ENCODE measurements at places on chromosomes 6 and 20.

GRCh38 chr20:19688031-19688806, 69.8 kb upstream of the RIN2 start:
- no peak for DNase-seq

- no peak for DNase-seq
Measured at GRCh38 chr6:103872233-103872632, 987.5 kb downstream of the HACE1 start.

DNA sequence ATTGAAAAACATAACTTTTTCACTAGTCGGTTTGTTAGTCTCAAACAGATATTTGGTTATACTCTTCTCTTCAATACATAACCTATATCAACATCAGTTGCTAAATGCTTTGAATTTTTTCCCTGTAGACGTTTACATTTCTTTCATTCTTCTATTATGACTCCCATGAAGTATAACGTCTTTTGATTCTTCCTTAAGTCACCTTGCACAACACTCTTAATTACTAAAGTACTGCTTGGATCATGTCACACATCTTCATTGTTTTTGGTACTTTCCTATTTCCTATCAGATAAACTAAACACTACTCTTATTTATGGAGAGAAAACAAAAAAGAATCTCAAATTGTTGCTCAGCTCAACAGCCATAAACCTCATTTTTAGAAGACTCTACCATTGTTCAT, 23.0 kb upstream of the BMP5 start:
- no peak for DNase-seq

GRCh38 chr6:146410851-146411595, 132.6 kb upstream of the RAB32 start:
- DNase-seq = no peak

- no peak for DNase-seq
Measured at GRCh38 chr6:154157082-154157481, 118.0 kb downstream of the OPRM1 start.

GRCh38 chr6:113870917-113871316, 13.8 kb downstream of the MARCKS start:
- no peak for DNase-seq

GRCh38 chr6:166242888-166243287, 65.3 kb downstream of the PRR18 start:
- no peak for DNase-seq

DNA sequence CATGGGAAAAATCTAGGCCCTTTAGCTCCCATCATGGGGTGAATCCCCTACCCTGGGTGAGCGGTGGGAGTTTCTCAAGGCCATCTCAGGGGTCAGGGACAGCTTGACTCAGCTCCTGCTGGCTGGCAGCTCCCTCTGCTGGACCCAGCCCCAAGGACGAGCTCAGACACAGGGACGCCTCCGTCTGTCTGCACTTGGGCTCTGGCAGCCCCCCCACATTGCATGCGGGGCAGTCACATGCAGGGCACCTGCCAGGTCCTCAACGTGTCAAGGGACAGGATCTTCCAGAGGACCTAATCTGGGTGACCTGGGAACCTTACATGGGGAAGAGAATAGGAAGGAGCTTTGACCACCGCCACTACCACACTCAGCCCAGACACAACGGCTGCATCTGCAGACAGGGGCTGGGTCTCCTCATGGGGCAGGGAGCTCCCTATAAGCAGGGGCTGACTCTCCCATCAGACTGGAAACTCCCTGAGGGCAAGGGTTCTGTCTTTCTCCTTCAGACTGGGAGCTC, 173.4 kb downstream of the MRPL14 start:
- no peak for DNase-seq

- DNase-seq = no peak
Measured at GRCh38 chr6:45741437-45742171, 274.1 kb downstream of the CLIC5 start.

GRCh38 chr6:110636781-110637180, 160.4 kb upstream of the SLC22A16 start:
- DNase-seq = no peak

DNA sequence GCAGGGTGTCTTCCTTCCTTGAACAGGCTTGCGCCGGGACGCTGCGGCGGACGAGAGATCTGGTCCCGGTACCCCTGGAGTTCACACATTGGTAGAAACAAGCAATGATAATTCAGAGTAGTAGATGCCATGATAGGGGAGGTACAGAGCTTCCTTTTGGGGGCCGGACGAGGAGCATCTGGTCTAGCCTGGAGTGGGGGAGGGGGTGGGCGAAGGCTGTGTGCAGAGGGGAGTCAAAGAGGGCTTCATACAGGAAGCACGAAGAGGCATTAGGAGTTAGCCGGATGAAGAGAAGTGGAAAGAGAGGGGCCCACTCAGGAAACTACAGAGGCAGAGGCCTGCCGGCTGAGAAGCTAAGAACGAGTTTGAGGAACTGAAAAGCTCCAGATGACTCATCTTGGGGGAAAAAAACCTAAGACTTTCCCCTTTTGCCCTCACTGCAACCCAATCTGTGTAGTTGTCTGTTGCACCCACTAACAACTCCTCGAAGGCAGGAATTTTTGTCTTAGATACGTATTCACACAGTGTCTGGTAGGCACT, 611 bp downstream of the CNPY3 start:
- DNase-seq = no peak

DNA sequence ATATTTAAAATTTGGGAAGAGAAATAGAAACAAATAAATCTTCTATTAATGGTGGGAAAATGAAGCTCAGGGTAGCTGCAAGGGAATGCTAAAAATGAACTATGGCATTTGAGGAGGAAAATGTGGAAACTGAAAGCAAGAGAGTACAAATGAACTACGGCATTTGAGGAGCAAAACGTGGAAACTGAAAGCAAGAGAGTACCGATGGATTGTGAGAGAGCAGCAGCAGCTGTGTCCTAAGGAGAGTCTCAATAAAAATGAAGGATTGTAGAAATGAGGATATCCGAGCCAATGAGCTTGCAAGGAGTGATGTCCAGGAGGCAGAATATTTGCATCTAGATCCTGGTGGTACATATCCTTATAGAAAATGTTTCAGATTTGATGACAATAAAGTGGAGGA, 547.1 kb upstream of the ZNF337 start:
- no peak for DNase-seq

GRCh38 chr6:32439602-32440214, at the start of gene HLA-DRA:
TSS of gene HLA-DRA (plus strand) at chr6:32439887. CDS start at chr6:32439951, 64 bp downstream.
- DNase-seq = no peak

GRCh38 chr6:33839399-33840047, 35.7 kb upstream of the MLN start:
- no peak for DNase-seq

DNA sequence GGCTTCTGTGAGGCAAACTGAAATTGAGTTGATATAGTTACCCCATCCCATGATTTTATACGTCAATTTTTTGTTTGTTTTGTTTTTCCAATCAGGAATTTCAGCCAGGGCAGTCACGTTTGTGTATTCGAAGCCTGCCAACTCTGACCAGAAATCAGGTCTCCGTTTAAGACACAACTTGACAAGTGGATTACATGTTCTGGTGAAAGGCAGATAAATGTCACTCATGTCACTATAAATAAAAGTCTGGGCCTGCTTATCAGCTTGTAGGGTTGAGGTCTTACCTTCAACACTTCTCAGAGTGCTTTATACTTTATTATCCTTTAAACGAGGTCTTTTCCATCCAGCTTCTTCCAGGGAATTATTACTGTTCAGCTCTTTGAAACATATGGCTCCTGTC, 8.4 kb upstream of the XRN2 start:
- DNase-seq = no peak

DNA sequence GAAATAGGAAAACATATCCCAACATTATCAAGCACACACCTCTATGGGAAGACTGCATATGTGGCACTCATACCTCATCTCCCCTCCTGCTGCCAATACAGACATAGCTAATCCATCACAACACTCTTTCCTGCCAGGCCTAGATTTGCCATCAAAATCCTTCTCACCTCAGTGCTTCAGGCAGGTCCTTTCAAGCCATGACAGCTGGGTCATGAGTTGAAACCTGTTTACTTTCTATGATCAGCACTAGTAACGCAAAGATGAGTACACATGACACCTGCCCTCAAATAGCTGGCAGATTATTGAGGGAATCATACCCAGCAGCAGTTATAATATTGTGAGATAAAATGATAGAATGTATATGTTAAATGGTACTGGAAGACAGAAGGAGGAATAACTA, 183.1 kb downstream of the AIG1 start:
- no peak for DNase-seq

- DNase-seq = peak; percentile 61
Measured at GRCh38 chr6:136967876-136968752, 46.0 kb downstream of the SLC35D3 start.

DNA sequence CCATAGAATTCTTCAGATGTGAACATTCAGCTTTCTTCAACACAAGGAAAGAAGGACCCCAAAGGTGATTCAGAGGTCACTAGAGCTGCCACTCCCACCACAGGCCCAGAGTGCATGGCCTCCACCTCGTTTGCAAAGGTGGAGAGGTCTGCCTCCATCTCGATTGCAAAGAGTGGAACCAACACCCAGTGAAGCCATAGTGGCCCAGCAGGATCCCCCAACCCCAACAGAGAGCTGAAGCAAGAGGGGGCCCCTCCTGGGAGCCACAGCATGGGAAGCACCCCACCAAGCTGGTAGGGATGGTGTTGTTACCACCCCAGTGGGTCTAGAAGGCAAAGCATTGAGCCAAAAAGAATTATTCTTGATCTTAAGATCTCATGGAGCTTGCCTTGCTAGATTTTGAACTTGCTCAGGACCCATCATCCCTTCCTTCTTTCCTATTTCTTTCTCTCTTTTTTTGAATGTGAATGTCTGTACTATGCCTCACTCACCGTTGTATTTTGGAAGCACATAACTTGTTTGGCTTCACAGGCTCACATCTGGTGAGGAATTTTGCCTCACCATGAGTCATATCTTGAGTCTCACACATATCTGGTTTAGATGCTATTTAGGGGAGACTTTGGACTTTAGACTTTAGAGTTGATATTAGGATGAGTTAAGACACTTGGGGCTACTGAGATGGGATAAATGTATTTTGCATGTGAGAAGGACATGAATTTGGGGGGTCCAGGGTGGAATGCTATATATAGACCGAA, 119.2 kb downstream of the ANKRD60 start:
- no peak for DNase-seq

DNA sequence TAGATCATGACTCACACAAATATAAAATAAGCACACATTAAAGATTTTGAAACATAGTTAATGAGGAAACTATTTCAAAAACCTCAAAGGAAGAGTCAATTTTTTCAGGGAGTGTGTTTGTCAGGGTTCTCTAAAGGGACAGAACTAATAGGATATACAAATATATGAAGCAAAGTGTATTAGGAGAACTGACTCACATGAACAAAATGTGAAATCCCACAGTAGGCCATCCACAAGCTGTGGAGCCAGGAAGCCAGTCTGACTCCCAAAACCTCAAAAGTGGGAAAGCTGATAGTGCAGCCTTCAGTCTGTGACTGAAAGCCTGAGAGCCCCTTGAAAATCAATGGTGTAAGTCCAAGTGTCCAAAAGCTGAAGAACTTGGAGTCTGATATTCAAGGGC, 898.0 kb upstream of the EYS start:
- DNase-seq = no peak

- no peak for DNase-seq
Measured at GRCh38 chr20:3173610-3174441, 477 bp upstream of the LZTS3 start.

GRCh38 chr6:137224799-137225198, 5.6 kb upstream of the IFNGR1 start:
- DNase-seq = no peak

- DNase-seq = no peak
Measured at GRCh38 chr6:51960419-51960818, 127.0 kb downstream of the PKHD1 start.

DNA sequence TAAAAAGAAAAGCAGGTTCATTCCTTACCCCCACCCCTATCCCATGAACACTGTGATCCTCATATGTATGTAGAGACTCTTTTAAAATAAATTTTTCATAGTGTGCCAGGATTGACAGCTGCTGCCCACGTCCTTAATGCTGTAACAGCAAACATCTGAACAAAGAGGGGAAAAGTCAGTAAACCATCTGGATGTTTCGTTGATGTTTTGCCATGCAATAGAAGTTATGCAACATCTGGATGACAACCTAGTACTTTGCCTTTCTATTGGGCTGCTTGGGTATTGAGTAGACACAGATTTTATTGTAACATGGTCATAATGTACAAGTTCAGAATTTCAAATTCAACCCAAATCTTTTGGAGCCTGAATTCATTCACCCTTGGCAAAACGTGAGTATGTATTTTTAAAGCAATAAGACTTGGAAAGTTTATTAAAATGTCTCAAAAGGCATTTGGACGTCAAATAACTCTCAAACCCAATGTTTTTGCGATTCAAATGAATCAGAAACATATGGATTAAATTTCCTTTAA, 500.3 kb downstream of the DHX35 start:
- no peak for DNase-seq

GRCh38 chr6:21352131-21352530, 241.4 kb upstream of the SOX4 start:
- DNase-seq = no peak

DNA sequence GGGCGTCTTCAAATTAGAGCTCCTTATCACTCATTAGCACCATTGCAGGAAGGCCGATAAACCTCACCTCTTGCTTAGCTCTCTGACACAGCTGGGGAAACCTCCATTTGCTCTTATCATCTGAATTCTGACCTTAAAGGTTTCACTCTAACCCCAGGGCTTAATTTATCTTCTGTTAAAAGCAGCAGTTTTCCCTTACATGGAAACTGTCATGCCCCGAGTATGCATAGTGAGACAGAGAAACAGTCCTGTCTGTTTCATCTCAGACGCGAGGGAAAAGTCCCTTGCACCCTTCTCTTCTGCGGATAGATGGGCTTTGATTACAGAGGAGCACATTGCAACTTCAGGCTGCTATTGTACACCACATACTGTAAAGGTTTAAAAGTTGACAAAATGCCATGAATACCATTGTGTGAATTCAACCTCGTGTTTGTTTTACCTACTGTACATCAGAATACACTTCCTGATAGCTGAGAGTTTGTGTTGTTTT, 191.5 kb upstream of the BMP2 start:
- no peak for DNase-seq

DNA sequence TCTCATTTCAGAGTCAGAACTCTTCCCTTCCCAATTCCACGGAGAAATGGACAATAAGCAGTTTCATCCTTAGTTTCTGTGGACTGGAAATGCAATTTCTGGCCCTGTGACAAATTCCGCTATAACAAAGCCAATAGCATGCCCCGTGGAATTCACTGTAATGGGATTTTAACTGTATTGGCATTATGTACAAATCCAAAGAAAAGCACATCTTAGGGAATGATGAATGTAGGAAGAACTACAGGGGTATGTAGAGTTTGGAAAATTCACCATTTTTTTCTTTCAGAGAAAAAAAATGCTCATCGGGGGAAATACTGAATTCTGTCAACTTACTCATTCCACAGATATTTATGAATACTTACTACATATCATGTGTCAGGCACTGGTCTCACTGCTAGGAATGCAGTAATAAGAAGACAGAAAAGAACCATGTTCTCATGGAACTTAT, 43.5 kb downstream of the KIF6 start:
- DNase-seq = no peak

- no peak for DNase-seq
Measured at GRCh38 chr20:23003881-23004460, 31.1 kb upstream of the SSTR4 start.

Data from NCI-H2081 treated with DMSO at 0.1 percent for 48 hours (cell line).